ENCODE measurements at places on chromosomes 4 and X. TPM values are rescaled to one million over a fixed set of nuclear protein-coding genes. Genes with fewer than 3 reads are reported as not detected.

CD38 gene
- not detected for total RNA-seq

ITGB1BP2 gene
- total RNA-seq: 2.2 TPM

- peak; percentile 65 for DNase-seq
Observed at GRCh38 chrX:33434256-33435092, 223.1 kb upstream of the DMD start.

GRCh38 chr4:40473578-40474388 lies 138.7 kb downstream of the CHRNA9 start:
- DNase-seq: peak; percentile 78

GRCh38 chr4:71978210-71978835 lies 53.5 kb upstream of the NPFFR2 start:
- DNase-seq: no peak

DNA sequence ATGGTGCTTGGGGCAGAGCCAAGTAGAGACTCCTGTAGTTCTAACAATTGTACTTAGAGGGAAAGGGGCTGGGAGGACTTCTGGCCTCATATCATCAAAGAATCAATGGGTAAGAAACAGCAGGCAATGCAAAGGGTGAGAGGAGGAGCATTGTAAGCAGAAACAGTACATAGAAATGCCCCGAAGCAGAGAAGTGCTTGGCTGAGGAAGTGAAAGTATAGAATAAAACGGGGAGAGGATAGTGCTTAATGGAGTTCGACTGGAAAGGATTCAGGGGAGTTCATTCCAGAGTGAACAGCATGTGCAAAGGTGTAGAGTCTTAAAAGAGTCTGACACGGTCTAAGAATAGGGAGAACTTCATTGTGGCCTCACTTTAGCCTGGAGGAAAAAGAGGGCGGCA lies 103.0 kb downstream of the SYNPO2 start:
- DNase-seq: no peak

- no peak for DNase-seq
Observed at GRCh38 chr4:127045861-127046260, 586.9 kb upstream of the INTU start.

GRCh38 chr4:183887351-183887750 lies 17.8 kb upstream of the STOX2 start:
- DNase-seq: no peak

GRCh38 chrX:42846741-42847140 lies 68.8 kb upstream of the PPP1R2C start:
- DNase-seq: no peak

DNA sequence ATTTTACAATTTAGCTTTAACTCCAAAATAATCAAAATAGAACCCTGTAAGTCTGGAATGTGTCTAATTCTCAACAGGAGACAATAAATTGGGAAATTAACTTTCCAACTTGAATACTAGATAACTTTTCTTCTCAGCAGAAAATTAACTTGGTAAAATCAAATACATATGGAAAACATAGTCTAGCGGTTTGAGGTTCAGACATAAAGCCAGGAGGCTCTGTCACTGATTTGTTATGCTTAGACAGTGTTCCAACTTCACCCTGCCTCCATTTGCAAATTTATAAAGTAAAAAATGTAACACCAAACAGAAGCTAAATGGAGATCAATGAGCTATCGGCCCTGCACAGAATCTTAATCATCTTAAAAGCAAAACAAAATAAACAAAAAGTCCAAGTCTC lies 46.3 kb downstream of the TBCK start:
- no peak for DNase-seq

DNA sequence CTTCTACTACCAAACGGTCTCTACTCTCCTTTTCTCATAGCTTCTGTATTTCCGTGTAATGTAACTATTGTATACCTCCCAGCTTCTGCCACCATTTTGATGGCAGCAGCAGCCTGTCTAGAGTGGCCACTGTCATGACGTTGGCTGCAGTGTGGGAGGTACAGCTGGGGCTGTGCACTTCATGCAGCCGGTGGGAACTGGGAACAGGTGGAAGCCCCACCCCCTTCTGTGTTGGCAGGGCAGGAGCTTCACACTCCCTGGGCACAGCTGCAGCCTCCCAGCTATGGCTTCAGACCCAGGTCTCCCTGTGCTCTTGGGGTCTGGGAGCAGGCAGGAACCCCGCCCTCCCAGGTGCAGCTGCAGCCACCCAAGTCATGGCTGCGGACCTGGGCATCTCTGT lies 49.8 kb upstream of the SEC24B start:
- no peak for DNase-seq

GRCh38 chr4:38011511-38012162 lies 51.4 kb downstream of the PTTG2 start:
- DNase-seq: no peak

DNA sequence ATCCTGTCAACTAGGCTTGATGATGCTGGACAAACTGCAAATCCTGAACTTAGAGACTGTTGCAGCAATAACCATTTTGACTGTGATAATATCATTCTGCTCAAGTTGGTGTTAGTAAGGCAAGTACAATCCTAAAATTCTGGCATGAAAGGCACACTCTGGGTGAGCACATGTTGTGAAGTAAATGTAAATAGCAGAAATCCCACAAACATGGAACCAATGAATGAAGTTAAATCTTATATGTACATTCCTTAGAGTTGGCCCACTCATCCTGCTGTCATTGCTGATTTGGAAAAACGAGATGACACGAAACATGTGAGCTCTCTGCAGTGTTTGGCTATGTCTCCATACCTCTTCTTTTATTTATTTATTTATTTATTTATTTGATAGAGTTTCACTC lies 21.0 kb downstream of the RBM47 start:
- DNase-seq: no peak

- DNase-seq: no peak
Observed at GRCh38 chr4:65669111-65670019, 924 bp downstream of the EPHA5 start.
